Activated T-cell treated with anti-CD3 and anti-CD28 coated beads, Interleukin-2, amount 50 U/mL, for 24 hours (primary cell): ENCODE measurements at places on chromosomes 6 and 20.

DNA sequence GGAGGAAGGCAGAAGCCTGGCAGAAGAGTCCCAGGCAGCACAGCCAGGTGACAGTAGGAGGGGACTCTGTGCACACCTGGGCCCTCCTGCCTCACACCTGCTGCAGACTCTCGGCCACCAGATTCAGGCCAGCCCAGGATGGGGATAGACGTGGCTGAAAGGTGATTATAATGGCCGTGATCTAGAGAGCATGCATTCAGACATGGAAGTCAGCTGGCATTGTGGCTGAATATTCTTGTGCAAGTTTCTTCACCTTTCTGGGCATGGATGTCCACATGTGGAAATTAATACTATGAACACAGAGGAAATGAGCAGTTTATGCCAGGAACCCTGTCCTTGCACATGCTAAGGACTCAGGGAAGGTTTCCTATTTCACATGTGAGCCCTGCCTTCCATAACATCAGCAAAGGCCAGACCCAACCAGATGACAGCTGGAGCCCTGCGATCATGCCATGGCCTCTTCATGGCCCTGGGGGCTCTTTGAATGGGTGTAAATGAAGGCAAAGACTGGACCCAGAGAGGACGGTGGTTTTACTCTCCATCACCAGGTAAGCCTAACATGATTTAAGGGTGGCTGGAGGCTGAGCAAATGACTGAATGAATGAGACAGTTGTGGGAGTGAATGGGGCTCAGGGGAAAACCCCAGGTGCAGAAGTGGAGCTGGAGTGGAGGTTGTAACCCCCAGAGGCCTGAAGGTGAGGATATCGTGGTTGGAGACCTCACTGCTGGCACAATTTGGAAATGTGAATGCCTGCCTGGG, 2.7 kb upstream of the RAET1L start:
- DNase-seq = no peak

DNA sequence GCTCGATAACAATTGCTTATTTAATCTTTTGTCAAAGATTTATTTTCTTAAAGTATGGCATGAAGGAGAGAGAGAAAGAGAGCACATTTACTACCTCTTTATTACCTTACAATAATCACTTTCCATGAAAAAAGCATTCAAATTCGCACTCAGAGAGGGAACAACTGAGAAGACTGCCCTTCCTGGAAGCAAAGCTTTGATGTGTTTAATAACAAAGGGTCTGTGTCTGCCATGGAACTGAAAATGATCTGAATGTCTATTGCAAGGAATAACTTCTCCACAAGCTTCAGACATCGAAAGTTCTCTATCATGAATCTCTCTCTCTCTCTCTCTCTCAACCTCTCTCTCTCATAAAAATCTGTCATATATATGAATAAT, 308.9 kb downstream of the HDGFL1 start:
- no peak for DNase-seq

- DNase-seq = no peak
Observed at GRCh38 chr20:20490673-20491072, 122.8 kb downstream of the INSM1 start.

DNA sequence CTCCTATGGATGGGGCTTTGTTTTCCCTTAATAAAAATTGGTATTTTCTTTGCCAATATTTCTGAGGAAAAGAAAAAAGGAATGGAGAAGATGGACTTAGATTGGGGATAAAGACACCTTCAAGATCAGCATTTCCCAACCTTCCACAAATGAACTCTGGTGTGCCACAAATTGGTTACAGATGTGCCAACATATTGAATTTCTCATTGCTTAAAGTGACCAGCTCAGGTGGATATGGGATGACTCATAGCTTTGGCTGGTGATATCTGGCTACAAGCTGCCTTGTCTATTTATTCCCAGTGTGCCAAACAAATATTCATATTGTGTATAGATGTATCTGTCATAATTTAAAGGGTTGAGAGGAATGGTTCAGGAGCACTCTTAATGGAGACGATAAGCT, 32.5 kb downstream of the THEMIS start:
- DNase-seq = no peak

DNA sequence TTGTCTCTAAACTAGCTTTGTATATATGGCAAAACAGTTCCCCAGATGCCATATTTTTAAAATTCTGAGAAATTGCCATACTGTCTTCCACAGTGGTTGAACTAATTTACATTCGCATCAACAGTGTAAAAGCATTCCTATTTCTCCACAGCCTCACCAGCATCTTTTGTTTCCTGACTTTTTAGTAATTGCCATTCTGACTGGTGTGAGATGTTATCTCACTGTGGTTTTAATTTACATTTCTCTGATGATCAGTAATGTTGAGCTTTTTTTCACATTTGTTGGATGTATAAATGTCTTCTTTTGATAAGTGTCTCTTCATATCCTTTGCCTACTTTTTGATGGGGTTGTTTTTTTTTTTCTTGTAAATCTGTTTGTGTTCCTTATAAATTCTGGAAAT, 1222.7 kb upstream of the CITED2 start:
- no peak for DNase-seq

DNA sequence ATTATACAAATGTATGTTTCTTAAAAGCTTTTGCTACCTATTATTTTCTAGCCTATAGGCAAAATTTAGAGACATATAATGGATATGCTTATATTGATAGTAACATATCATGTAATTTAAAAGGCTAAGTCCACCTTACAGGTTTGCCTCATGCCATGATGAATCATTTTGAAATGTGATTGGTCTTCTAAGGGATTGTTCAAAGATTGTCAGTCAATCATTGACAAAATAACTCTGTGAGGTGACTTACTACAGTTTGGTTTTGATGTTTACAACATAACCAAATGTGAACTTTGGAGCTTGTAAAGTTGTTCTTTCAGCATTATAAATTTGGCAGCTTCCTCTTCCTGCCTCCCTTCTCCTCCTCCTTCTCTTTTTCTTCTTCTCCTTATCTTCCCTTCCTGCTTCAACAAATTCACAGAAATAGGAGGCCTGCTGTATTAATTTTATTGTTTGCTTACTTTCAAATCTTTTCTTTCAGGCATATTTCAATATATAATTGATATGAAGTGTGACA, 39.7 kb upstream of the ZFP64 start:
- DNase-seq = no peak

DNA sequence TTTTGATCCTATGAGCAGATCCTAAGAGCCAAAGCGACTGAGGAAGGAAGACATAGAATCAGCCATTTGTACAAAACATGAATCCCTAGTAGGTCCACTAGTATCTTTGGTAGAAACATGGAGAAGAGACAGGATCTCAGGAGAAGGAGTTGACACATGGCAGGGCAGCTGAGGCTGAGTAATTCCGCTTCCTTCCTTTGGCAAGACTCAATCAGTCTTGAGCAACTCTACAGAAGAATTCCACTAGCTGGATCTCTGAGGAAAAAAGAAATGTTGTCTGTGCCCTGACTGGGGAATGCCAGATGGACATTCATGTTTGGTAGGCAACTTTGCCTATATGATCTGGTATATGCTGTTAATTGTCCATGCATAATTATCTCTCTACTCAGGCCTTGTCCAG, 35.3 kb downstream of the ESR1 start:
- no peak for DNase-seq

DNA sequence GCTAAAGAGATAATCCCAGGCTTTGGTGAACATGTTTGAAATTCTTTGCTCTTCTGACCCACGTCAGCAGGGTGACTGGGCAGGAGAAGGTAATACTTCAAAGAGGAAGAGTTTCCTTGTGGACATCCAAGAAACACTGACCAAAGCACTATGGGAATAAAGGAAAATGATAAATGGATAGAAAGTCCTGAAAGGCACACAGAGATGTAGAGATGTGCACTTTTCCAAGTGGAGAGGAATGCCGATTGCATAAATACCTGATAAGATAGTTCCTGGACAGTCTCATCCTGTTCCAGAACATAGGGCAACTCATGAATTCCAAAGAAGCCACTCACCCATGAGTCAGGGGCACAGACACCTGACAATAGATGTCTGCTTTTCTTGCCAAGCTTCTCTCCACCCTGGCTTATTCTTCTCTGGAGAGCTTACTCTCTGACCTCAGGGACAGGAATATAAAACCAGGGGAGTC, 191.3 kb upstream of the FOXA2 start:
- DNase-seq = no peak

GRCh38 chr6:148001844-148002642, 340.6 kb upstream of the SASH1 start:
- DNase-seq = no peak

GRCh38 chr6:67129780-67130179, 1422.8 kb upstream of the EYS start:
- no peak for DNase-seq

GRCh38 chr6:43709654-43710303, 22.2 kb upstream of the MRPS18A start:
- no peak for DNase-seq

GRCh38 chr20:19888269-19888671, 128.9 kb upstream of the NAA20 start:
- DNase-seq = no peak

GRCh38 chr6:160455541-160456213, 107.5 kb downstream of the SLC22A3 start:
- peak; percentile 85 for DNase-seq

GRCh38 chr6:138803861-138804260, 8.0 kb downstream of the ECT2L start:
- no peak for DNase-seq

DNA sequence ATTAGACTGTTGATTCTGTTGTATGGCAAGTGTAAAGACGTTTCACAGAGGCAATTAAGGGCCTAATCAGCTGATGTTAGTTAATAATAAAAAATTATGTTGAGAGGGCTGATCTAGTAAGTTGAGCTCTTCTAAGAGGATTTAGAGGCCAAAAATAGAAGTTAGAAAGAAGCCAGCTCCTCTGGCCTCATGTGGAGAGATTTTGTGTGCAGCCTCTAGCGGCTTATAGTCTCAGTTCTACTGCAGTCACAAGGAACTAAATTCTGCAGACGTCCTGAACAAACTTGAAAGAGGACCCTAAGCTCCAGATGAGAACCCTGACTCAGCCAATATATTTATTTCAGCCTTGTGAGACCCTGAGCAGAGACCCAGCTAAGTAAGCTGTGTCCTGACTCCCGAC, 498.6 kb downstream of the BTBD3 start:
- no peak for DNase-seq

DNA sequence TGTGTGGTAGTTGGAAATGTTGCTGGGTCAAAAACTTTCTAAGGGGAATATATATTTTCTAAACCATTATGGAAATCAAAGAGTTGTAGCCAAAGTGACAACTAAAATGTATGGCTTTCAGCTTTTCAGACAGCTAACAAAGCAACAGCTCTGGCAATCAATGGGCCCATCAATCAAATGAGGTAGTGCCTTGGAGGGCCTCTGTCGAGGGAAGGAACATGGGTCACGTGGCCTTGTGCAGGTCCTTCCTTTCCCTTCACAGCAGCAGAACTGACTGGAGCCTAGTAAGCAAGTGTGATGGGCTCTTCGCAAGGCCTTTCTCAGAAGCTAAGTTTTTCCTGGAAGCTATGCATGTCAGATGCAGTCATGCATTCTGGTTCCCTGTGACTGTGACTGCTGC, 17.9 kb downstream of the FAXC start:
- no peak for DNase-seq

- no peak for DNase-seq
Observed at GRCh38 chr6:166687879-166688205, 60.8 kb upstream of the RPS6KA2 start.

DNA sequence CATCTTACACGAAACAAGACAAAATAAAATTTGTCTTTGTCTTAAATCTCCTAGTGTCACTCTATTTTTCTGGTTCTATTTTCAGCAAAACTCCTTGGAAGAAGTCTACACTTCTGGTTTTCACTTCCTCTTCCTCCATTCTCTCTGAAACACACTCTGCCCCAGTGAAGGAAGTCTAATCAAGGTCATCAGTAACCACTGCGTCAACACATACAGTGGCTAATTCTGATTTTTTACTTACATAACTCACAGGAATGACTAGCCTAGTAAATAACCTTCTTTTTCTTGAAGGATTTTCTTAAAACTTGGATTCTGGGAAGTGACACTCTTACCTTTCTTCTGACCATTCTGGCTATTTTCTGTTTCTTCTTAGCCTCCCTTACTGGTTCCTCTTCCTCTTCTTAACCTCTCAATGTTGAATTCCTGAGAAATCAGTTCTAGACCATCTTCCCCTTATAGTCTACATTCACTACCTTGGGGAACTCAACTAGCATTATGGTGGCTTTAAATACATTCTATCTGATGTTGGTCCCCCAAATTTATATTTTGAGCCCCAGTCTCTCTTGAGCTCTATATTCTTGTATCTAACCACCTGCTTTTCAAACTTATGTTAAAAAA, 37.5 kb downstream of the AIG1 start:
- DNase-seq = no peak

DNA sequence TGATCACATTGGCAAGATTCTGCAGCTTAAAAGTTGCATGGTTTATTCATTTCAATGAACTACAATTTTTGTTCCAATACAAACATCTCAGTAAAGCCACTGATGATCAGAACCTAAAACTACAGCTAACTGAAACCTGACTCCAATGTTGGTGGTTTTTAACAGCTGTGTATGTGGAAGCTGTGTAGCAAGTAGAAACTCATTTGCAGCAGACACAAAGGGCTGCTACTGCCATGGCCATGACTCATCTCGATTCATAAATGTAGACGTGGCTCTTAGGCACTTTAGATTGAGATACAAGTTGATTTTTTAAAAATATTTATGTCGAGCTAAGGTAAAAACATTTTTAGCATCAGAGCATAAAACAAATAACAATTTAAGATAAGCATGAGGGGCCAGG, 19.5 kb upstream of the MAP3K4 start:
- no peak for DNase-seq

DNA sequence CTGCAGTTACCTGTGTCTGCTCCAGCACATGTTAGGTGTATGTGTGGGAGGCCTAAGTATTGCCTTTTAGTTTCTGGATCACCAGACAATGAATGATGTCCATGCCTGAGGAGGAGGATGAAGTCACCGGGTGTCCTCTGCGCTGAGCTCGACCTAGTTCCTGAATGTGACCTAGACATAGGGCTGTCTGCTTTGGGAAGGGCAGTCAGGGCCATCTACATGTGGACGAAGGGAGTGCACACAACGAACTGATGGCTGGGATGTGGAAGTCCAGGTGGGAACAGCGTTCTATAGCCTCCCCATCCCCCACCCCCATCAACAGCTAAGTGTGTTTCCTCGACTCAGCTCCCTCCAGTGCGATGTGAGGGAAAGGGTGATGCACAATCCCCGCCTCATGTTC, 186.3 kb downstream of the QKI start:
- no peak for DNase-seq

GRCh38 chr6:107069631-107070548, 41.9 kb downstream of the MTRES1 start:
- no peak for DNase-seq

DNA sequence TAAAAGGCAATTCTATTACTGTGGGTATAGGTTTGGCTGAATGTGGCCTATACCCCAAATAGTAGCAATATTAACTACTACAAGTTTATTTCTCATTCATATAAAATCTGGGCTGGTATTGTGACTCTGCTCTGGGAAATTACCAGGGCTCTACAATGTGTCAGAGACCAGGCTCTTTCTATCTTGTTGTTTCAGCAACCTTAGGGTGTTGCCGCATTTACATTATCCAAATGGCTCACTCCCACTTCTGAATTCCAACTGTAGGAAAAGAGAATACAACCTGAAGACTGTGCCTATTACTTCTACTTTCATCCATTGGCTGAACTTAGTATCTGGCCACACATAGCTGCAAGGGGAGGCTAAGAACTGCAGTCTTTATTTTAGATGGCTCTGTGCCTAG, 106.7 kb upstream of the CENPW start:
- no peak for DNase-seq

- DNase-seq = peak; percentile 90
Observed at GRCh38 chr20:50790651-50791277, 4.1 kb upstream of the BCAS4 start.

GRCh38 chr20:21373436-21373835, 23.9 kb downstream of the NKX2-4 start:
- no peak for DNase-seq
